ENCODE measurements at places on chromosomes 1 and 21.
A peak's percentile ranks its signal among the peaks of the same experiment; 100 is the strongest.

DNA sequence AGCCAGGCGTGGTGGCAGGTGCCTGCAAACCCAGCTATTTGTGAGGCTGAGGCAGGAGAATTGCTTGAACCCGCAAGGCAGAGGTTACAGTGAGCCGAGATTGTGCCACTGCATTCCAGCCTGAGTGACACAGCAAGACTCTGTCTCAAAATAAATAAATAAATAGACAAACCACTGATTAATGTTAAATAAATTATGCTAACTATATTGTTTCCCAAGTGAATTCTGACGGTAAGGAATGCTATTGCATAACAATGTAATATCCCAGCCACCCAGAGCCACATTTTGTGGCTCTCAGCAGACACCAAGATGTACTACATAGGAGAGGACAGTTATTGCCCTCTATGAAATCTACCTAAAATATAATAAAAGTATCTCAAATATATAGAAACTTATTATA, 55.4 kb downstream of the LPGAT1 start:
- no peak for DNase-seq

DNA sequence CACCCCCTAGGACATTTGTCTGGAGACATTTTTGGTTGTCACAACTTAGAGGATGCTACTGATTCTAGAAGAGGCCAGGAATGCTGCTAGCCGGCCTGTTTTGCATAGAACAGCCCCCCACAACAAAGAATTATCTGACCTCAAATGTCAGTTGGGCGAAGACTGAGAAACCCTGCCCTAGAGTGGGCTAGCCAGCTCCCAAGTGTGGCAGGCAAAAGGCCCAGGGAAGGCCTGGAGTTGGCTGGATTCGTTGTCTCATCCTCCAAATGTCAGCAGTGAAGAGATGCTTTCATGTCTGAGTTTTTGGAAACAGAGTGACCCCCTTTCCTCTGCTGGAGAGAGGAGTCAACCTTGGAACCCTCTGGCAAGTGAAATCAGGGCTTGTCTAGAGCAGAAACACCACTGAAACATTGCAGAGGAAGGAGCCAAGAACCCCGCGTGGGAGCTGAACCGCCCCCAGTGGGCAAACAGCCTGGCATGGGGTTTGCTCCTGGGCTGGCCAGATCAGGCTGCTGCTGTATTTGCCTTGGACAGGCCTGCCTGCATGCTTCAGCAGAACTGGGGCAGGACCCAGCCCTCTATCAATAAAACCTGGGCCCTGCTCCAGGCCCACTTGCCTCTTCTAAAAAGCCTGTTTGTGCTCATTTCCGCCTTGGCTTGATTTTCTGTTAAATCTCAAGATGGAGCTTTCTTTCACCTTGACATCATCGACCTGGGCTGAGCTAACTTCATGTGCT, 32.9 kb downstream of the RASSF5 start:
- DNase-seq, result no peak

DNA sequence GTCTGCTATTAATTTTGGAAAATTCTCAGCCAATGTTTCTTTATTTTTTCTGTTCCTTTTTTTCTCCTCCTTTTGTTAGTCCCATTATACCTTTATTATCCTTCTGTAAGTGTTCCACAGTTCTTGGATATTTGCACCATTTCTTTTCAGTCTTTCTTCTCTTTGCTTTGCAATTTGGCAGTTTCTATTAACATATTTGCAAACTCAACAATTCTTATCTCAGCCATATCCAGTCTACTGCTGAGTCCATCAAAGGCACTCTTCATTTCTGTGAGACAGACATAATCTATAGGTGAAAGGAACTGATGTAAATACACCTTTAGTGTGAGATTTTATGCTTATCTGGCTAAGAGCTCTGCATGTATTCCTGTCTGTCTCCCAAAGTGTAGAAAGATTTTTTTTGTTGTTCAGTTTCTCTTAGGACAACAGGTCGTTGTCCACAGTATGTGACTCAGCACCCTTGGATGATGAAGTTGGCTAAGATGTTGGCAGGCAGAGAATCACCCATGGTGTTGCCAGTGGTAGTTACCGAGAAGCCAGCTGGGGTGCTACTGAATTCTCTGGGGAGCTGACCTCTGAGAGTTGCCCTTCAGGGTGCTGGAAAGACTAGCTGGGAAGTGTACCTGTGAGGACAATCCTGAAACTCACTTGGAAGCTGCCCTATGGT, 38.4 kb downstream of the LEPR start:
- DNase-seq, result no peak

DNA sequence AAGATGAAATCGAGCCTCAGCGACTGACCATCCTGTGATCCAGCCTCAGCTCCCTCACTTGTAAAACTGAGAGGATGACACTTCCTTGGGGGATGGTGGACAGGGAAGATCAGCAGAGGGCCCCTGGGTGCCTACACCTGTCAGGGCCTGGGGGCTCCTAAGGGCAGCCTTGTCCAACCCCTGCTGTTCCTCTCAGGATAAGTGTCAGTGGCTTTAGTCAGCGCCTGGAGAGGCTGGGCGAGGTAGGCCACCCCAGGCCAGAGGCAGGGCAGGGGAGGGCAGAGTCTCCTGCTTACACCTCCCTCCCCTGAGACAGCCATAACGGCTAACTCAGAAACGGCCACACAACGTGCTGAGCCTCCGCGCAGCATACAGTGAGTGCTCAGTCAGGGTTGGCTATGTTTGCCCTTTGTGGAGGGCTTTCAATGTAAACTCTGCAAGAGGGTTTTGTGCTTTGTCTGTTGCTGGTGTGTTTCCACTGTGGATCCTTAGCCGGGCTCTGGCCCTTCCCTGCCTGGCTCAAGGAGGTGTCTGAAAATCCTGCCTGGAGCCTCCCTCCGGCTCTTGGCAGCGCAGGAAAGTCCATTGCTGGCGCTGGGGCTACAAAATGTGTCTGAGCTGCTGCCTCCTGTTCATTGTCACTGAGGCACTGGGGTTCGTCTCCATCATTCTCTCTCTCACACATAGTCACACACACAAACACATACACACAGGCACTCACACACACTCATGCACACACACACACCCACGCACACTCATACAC, 588.4 kb downstream of the PTPRU start:
- DNase-seq, result no peak

- no peak for DNase-seq
Measured at GRCh38 chr21:44267655-44268142, 6.0 kb upstream of the DNMT3L start.

GRCh38 chr1:157034137-157034800, 11.3 kb downstream of the ARHGEF11 start:
- no peak for DNase-seq

DNA sequence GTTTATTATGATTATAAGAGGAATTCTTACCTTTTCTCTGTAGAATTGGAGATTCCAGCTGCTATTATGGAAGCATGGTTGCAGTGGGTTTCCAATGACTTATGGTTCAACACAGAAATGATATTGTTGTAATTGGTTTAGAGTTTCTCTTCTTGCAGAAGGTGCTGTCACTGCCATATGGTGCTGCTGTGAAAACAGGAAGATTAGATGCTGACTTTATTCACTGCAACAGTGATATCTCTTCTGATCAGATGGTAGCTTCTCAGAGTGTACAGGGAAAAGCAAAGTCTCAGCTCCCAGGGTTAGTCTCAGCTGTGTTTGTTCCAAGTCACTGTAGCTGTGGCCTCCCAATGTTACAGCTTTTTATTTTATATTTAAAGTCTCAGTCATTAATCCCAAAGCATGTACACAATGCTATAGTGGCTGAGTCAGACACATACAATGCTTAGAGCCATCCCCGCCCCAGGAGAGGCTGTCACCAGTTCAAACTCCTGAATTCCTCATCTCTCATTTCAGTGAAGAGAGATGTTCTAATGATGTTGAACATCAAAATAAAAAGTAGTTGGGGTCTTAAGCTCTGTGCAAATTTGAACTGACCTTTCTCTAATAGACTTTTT, 42.7 kb upstream of the RGS2 start:
- DNase-seq, result no peak

GRCh38 chr1:45272913-45273371, 53.8 kb upstream of the HPDL start:
- peak; percentile 12 for DNase-seq
